ENCODE measurements at places on chromosomes 16 and 17.

DNA sequence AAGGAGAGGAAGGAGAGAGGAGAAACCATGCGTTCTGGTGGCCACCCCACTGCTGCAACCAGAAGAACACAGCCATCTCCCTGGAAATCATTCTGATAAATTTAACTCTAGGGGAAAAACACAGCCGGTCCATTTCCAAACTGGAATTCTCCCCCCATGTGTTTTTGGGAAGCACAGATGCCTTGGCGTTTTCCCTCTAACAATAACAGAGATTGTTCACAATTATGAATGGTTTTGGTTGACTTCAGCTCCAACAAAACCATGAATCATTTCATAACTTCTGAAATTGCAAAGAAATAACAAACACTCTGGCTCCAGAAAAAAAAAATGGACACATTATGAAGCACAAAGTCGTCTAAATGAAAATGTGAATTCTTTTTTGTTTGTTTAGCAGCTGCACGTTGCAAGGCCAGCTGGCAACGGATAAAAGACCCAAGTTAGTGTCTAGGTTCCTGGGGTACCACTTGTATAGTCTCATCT lies 46.2 kb downstream of the GNAO1 start:
- no peak for DNase-seq

DNA sequence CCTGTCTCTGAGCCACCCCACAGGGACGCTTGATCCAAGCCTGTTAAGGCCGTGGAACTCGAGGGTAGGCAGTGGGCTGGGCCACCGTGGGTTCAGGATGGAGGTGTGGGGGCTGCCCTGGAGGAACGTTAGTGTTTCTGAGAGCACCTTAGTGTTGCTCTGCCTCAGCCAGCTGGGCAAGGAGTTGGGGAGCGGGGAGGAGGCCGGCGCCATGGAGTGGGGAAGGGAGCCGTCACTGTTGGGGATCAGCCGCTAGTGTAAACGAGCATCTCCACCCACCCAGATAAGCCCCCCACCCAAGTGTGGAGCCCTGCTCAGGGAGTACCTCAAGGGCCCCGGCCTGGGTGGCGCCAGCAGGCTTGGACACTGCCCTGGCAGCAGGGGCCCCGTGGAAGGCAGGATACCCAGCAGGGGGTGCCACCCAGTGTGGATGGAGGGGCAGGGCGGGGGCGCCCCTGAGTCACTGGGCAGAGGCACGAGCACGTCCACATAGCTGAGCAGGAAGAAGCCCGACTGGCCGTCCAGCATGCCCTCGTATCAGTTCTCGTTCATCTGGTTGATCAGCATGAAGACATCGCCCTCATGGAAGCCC lies 98.6 kb downstream of the KPNA2 start:
- DNase-seq: no peak

DNA sequence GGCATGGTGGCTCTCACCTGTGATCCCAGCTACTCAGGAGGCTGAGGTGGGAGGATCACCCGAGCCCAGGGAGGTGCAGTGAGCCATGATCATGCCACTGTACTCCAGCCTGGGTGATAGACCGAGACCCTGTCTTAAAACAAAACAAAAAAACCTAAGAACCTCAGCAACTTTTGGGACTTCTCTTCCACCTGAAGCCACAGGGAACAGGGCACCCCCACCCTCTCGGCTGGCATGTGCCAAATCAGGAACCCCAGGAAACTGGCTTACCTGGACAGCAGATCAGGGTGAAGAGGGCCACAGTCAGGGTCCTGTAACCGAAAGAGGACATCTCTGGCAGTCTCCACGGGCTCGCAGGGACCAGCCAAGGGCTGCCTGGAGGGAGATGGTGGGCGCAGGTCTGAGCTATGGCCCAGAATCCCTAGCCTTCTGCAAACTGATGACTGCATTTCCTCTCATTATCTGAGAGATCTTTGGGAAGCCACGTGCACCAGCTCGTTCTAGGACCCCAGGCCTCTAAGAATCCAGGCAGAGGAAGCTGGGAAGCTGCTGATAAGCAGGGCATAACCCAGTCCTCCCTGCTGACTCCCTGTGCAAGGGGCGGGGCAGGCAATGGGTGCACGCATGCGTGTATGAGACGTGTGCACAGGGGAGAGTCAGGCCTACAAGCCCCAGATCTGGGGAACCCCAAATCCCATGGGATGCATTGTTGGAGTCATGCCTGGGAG lies 8.4 kb downstream of the PRR29 start:
- DNase-seq: no peak

- no peak for DNase-seq
Measured at GRCh38 chr16:73875996-73876690, 420.5 kb upstream of the PSMD7 start.

DNA sequence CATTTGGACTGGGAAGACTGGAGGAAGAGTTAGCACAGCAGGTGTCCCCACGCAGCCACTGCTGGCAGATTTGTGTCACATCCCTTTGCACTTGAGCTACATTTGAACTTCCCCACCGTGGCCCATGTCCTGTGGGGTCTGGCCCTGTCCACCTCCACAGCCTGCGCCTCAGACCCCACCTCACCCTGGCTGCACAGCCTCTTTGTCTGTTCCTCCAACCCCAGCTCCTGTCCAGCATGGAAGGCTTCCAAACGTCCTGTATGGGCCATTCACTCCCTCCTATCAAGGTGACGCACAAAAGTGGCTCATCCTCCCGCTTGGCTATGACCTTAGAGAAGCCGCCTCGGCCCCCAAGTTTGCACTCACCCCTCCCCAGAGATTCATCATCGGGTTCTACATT lies 200.6 kb downstream of the FOXL1 start:
- no peak for DNase-seq

Measured in NCI-H2081 treated with DMSO at 0.1 percent for 48 hours (cell line).